Dorsolateral prefrontal cortex (tissue), 122 donors: ENCODE measurements at places on chromosomes 3 and 15. TPM values are rescaled to one million over a fixed set of nuclear protein-coding genes. Genes with fewer than 3 reads are reported as not detected.

GOLGA6D gene
- total RNA-seq = 0.26 TPM

P2RY13 gene
- total RNA-seq = 2.6 TPM

SOX14 gene
- total RNA-seq = not detected

LRRC31 gene
- not detected for total RNA-seq

DNA sequence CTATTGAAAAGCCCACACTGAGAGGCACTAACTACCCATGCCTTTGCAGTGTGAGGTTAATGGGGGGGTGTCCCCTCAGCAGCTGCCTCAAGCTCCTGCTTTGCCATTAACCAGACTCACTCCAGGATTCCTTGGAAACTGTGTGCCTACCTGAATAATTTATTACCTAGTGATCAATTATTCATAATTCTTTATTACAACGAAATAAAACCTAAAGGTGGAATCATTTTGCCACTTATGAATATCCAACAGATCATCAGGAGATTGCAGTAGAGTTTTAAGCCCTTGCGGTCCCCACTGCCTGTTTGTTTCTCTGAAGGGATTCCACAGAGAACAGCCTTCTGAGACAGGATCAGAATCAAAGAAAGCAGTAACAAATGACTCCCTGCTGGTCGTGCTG, 23.3 kb downstream of the NEK11 start:
- no peak for DNase-seq

- DNase-seq = no peak
Measured at GRCh38 chr3:148625991-148626390, 71.7 kb upstream of the AGTR1 start.

DNA sequence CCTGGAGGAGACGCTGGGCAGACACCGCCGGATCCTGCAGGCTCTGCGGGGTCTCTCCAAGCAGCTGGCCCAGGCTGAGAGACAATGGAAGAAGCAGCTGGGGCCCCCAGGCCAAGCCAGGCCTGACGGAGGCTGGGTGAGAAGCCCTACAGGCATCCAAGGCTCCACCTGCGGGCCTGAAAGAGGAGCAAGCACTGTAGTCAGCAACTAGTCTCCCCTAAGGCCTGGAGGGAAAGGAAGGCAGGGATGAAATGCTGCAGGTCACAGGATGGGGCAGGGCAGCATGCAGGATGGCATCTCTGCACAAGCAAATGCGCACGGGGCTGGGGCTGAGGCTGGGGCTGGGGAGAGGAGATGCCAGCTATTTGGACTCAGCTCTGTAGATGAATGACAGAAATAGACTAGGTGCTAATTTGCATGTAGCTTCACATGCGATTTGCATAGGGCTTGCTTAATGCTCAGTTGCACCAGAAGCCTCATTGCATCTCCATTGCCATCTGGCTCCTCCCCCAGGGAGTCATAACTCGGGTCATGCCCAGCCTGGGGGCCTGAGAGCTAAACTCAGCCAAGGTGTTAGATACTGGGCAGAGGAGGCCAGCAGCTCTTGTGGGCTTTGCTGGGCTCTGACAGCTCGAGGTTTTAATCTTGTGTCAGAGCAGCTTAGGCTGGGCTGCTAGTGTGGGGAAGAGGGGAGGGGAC, 5.2 kb upstream of the CPLX3 start:
- DNase-seq = no peak

DNA sequence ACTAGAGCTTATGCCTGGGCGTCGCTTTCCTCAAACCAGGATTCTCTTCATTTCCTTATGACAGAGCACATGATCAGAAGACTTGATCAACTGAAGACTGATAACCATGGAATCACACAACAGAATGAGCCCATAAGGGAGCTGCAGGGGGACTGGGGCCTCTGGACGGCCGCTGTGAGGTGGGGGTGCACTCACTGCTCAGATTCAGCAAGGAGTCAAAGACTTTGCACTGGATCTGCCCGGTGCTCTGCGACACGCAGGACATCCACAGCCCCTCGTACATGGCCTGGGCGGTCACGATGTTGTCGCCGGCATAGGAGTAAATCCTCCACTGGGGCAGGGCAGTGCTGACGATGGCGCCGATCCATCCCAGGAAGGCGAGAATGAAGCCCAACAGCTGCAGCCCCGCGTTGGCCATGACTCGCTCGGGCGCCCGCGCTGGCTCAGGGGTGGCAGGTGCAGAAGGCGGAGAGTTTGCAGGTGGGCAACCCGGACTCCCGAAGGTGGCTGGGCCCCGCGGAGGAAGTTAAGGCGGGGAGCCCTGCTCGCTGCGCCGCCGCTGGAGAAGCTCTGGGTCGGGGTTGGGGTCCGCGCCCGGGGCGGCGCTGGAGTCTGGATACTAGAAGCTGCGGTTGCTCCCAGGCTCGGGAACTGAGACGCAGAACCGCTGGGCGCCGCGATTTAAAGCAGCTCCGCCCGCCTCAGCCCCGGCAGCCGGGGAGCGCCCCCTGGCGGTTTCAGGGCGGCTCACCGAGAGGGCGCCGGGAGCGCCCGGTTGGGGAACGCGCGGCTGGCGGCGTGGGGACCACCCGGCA, at the start of gene CLDN1:
Gene CLDN1, minus strand, starts transcription at position 658 of the 815 bp plus-strand sequence. Its CDS starts 240 bp downstream, at position 418.
- DNase-seq = peak; percentile 87

- DNase-seq = no peak
Measured at GRCh38 chr3:160661660-160662059, 15.3 kb upstream of the ARL14 start.

DNA sequence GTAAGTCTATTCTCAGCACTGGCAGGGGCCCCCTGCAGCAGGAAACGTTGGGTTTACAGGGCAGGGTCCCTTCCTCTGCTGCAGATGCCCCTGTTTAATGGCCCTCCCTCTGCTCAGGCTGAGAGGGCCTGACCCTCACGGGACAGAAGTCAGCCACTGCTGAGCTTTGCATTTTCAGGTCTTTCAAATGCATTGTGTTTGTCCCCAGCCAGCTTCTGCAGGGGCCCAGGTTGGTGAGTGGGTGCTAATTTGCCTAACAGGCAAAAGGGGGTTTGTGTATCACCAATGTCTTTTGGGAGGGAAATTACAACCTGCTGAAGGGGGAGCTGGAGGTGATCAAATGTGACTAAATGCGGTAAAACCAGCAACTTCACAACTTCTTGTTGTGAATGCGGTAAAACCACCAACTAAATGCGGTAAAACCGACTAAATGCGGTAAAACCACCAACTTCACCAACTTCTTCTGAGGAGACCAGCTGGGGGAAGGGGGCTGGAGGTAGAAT, 44.8 kb upstream of the UBE2E1 start:
- no peak for DNase-seq

- DNase-seq = no peak
Measured at GRCh38 chr15:63422891-63423590, 41.4 kb upstream of the CA12 start.

- no peak for DNase-seq
Measured at GRCh38 chr3:71066849-71067261, 516.7 kb downstream of the FOXP1 start.

DNA sequence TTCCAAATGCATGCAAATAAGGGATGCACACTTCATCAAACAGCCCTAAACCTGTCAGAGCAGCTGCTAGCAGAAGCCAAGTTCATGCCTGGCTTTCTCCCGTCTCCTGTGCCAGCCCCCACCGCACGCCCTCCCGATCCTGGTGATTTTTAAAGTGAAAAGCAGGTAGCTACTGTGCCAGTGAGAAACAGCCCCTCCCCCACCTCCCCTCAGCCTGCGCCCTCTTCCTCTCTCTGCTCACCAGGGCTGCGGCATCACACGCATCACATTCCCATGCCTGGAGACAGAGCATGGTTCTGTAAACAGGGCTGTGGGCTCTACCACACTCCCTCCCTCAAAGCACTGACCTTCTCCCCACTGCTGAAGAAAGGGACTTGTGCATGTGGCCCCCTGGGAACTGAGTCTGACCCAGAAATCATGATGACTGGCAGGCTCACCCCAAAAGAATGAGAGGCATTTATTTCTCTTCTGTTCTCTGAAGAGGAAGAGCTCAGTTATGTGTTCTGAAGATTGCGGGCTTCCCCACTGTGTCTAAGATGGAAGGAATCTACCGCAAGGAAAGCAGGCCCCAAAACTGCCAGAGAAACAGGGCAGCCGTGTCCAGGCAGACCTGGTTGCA, 14.5 kb upstream of the SLC6A1 start:
- no peak for DNase-seq
